ENCODE measurements at places on chromosomes 3 and 15.
A peak's percentile ranks its signal among the peaks of the same experiment; 100 is the strongest.

DNA sequence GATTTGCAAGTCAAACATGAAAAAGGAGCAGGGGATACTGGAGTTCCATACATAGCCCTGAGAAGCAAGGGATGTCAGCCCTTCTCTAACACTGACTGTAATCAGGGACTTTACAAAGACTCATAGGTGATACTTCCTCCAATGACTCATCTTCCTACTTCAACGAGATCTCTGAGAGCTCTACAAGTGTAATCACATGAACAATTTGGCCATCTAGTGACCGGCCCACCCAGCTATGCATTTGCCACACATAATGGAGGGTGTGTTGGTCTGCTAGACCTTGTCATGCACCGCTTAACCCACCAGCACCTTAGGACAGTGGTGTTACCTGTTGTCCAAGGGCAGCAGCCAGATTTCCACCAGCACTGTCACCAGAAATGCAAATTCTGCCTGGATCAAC is 75.3 kb downstream of the NCEH1 start:
- DNase-seq: no peak

DNA sequence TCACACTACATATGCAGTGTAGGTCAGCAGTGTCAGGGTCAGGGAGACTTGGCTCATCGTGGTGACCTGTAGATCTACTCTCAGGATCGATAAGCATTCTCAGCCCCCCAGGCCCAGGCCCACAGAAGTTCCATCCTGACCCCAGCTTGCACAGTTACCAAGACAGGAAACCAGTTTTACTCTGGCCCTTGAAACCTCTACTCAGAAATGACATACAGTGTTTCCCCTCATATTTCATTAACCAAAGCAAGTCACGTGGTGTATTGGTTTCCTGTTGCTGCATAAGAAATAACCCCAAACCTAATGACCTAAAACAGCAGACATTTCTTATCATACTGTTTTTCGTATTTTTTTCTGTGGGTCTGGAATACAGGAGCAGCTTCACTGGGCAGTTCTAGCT is 242.2 kb downstream of the SLCO3A1 start:
- DNase-seq: no peak

DNA sequence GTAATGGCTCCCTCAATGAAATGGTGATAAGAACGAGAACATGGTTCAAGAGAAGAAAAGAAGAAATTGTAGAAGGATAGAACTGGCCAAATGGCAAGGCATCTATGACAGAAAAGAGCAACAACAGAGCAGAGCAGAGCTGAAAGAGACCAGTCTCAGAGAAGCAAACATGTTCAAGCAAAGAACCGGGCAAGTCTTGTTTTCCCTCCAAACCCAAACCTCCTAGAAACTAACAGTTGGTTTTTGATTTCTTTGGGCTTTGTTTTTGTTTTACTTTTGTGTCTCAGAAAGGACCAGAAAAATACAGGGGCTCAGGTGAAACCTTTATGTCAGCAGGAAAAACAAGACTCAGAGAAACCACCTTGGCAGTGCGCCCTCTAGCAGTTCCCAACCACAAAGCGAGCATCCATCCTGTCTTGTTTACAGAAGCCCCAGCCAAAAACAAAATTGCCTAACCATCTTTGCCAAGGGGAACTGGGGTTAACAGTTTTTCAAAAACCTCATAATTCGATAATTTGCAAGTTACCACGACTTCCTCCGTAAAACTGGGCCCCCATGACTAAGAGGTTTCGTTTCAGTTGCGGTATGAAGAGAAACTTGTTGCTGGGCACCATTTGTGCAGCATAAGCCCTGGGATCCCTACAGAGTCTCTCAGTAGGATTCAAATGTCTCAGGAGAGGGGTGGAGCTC is 159.2 kb upstream of the SLC24A5 start:
- peak; percentile 10 for DNase-seq

DNA sequence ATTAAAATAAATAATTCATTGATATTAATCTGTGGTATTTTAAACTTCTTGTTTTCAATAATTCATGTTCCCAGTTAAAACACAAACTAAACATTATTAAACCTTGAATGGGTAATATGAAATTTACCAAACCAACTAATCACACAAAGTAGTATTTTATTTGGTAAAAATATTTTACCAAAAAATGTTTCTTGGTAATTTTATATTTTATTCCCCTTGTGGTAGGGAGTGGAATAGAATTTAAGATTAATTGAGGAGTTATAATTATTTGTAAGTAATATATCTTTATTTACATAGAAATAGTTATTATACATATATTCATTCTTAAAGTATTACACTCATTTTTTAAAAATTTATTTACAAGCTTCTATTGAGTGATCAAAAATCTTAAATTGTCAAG is 1350.9 kb downstream of the OTOL1 start:
- DNase-seq: no peak

GRCh38 chr15:83068054-83068453 is 1.0 kb upstream of the BTBD1 start:
- DNase-seq: no peak

DNA sequence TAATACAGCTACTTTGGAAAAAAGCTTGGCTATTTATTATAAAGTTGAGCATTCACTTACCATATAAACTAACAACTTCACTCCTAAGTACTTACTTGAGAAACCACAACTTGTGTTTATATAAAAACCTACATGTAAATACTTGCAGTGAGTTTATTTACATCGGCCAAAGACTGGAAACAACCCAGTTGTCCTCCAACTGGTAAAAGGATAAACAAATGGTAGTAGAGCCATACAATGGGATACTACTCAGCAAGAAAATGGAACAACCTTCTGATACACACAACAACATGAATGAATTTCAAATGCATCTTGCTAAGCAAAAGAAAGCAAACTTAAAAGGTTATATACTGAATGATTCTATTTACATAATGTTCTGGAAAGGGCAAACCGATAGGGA is 63.7 kb downstream of the SLC7A14 start:
- no peak for DNase-seq

- no peak for DNase-seq
Observed at GRCh38 chr3:54901906-54902685, 25.8 kb downstream of the LRTM1 start.

GRCh38 chr15:77981281-77982126 is 96.0 kb downstream of the TBC1D2B start:
- no peak for DNase-seq

- DNase-seq: no peak
Observed at GRCh38 chr15:49064281-49064653, 18.0 kb upstream of the SECISBP2L start.

DNA sequence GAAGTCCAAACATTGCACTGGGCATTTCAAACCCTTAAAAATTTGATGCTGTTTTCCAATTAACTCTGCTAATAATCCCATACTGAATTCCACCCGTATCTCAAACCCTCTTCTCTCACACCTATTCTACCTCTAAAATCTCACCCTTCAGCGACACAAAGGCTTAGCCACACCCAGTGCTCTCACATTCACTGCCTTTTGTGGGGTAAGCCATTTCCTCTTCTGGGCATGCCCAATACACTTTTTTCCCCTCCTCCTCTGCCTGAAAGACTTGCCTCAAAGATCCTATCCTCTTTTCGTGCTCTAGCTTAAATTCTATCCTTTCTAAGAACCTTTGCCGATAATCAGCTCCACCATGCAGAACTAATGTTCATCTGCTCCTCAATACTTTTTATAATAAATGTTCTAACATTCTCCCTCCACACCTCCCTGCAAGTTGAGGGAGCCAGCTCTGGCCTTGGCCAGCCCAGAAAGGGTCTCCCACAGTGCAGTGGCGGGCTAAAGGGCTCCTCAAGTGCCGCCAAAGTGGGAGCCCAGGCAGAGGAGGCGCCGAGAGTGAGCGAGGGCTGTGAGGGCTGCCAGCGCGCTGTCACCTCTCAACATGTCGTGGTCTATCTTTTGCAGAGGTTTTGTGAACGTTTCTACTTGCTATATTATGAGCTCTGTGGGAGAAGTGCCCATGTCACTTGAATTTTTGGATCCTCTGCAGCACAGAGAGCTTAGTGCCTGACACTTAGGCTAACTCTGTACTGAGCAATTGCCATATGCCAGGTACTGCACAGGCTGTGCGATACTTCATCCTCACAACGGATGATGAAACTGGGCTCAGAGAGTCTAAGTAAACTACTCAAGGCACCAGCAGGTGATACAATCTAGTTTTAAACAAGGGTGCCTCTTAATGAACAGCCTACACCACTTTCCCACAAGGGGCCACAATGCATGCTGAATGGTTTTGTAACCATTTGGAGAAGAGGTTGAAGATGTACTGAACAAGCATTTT is 53.6 kb upstream of the BCL6 start:
- no peak for DNase-seq

DNA sequence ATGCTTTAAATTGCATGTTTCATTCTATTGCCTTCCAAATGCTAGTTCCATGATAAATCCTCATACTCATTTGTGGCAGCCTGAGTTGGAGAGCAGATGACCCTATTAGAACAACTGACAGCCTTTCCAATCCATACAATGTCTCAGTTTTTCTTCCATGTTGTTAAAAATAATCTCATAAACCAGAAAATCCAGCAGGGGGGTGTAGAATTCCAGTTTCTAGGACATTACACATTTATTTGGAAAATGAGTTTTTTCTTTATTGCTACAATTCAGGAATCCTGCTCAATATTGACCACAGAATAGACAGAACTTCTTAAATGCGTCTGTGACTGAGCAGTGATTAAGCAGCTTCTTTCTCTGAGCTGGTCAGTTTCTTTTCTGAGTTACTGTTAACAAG is 174.2 kb upstream of the ATP10A start:
- DNase-seq: no peak

DNA sequence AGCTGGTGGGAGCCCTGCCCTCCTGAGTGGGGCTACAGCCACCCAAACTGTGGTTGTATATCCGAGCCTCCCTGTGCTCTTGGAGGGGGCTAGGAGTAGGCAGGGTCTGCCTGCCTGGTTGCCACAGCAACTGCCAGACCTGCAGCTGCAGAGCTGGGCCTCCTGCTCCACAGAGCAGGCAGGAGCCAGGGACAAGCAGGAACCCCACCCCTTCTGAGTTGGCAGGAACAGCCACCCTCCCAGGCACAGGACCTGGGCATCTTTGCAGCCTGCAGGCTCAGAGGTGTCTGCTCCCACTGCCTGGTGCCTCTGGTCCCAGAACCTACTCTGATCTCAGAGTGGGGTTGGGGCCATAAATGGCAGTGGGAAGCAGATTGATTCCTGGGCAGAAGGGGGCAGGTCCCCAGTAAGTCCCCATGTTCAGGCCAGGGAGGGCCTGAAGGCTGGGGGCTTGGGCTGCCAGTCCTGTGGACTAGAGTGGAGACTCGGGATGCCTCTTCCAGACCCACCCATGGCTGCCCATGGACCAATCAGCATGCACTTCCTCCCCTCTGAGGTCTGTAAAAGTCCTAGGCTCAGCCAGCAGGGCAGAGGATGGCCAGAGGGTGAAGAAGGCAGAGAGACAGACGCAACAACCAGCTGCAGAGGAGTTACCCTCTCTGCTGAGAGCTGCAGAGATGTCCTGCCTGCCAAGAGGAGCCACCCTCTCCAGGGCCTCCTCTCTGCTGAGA is 10.3 kb upstream of the LRRC31 start:
- no peak for DNase-seq

DNA sequence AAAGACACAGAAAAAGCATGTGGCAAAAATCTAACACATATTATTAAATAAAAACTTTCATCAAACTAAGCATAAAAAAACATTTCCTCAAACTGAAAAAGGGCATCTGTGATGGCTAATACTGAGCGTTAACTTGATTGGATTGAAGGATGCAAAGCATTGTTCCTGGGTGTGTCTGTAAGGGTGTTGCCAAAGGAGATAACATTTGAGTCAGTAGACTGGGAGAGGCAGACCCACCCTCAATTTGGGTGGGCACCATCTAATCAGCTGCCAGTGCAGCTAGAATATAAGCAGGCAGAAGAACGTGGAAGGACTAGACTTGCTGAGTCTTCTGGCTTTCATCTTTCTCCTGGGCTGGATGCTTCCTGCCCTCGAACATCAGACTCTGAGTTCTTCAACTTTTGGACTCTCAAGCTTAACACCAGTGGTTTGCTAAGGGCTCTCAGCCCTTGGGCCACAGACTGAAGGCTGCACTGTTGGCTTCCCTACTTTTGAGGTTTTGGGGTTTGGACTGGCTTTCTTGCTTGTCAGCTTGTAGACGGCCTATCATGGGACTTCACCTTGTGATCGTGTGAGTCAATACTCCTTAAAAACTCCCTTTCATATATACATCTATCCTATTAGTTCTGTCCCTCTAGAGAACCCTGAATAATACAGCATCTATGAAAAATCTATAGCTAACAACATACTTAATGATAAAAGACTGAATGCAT is 45.4 kb downstream of the DAZL start:
- no peak for DNase-seq

DNA sequence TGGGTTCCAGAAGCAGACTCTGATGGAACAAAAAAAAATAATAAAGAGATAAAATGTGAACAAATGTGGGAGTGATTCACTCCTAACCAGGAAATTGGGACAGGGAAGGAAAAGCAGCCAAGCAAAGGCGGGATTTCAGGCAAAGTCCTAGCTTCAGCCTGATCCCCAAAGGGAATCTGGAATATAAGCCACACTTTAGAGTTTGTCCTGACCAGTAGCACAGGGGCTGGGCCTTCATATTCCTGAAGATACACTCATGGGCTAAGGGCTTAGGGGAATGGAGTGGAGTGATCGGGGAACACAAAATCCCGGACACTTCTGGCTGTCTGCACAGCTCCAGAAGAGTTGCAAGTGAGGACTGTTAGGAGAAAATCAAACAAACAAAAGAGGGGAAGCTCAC is 135.0 kb upstream of the COL8A1 start:
- DNase-seq: peak; percentile 63

DNA sequence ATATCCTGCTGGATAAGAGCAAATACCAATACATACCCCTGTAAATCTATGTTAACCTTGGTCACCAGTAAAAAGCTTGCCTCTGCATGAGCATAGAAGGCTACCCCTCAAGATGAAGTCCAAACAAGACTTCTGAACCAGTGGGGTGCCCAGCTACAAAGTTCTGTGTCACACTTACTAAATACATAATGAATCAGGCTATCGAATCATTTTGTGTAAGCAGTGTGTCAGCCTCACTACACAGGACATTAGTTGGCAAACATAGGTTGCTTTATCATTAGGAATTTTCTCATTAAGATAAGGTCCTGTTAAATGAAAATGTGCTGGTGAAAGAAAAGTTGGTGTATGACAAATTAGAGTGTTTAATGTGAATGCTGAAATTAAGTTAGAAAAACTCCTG is 452.0 kb downstream of the MFSD1 start:
- no peak for DNase-seq
